ENCODE measurements at places on chromosomes 16 and 17.

GRCh38 chr17:27756467-27757371 lies 43.6 kb downstream of the NOS2 start:
- peak; percentile 52 for DNase-seq

DNA sequence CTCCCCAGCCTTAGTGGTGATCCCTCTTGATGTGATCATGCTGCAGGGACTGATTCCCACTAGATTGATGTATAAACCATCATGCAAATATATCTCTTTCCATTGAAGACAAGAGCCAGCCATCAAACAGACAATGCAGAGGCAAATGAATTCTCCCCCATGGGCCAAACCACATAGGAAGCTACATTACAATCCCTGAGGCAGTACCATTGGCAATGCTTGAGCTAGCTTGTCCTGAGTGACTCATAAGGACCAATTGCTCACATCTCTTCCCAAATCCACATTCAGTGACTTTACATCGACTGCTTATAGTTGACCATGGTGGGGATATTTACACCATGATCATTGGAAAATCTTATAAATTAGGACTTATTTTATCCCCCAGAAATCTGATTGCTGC lies 242.2 kb downstream of the SHISA9 start:
- DNase-seq = no peak

DNA sequence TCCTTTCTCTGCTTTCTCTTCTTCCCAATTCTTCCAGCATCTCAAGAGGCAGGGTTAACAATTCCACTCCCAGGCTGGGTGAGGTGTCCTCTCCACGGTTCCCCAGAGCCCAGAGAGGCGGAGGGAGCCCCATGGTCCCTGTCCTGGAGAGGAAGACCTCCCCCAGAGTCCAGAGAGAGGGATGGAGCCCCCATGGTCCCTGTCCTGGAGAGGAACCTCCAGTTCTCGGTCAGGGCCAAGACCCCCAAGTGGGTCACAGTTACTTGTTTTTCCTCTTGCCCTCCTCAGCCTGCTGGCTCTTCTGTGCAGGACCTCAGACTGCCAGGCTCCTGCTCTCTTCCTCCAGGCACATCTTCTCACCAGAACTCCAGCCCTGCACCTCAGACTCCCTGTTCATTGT lies 135.2 kb downstream of the RPTOR start:
- DNase-seq = no peak

- no peak for DNase-seq
Observed at GRCh38 chr17:19342611-19343255, 19.8 kb downstream of the B9D1 start.

GRCh38 chr16:379183-379960 lies 2.4 kb downstream of the PGAP6 start:
- DNase-seq = no peak

DNA sequence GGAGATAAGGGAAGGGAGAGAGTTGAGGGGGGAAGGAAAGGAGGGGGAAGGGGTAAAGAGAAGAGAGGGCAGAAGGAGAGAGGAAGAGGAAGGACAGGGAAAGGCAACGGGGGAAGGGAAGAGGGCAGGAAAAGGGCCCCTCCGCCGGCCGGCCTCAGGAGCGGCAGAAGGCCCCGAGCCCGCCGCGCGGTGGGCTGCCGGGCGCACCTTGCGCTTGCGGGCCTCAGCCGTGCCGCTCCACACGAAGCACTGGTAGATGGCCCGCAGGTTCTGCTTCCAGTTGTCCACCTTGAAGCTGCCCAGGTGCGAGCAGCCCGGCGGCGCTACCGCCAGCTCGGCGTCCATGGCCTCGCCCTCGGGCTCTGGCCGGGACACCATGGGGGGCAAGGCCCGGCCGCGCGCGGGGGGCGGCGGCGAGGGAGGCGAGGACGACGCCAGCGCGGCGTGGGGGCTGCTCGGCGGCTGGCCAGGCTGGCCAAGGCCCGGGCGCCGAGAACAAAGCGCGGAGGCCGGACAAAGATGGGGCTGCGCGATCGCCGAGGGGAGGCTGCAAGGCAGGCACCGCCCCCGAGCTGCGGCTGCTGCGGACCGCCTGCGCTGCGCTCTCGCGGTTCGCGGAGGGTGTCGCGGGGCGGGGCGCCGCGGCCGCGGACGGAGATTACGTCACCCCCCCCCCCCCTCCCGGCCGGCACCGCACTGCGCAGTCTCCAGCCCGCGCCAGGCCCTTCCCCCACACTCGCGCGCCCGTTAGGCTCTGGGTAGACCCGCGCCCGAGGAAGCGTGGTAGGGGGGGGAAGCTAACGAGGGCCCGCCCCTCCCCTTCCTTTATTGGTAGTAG lies at the start of gene USP22:
Gene USP22 (minus strand): TSS at position 554 of the 838 bp plus-strand sequence. CDS start 176 bp downstream, at position 378.
- DNase-seq = no peak

DNA sequence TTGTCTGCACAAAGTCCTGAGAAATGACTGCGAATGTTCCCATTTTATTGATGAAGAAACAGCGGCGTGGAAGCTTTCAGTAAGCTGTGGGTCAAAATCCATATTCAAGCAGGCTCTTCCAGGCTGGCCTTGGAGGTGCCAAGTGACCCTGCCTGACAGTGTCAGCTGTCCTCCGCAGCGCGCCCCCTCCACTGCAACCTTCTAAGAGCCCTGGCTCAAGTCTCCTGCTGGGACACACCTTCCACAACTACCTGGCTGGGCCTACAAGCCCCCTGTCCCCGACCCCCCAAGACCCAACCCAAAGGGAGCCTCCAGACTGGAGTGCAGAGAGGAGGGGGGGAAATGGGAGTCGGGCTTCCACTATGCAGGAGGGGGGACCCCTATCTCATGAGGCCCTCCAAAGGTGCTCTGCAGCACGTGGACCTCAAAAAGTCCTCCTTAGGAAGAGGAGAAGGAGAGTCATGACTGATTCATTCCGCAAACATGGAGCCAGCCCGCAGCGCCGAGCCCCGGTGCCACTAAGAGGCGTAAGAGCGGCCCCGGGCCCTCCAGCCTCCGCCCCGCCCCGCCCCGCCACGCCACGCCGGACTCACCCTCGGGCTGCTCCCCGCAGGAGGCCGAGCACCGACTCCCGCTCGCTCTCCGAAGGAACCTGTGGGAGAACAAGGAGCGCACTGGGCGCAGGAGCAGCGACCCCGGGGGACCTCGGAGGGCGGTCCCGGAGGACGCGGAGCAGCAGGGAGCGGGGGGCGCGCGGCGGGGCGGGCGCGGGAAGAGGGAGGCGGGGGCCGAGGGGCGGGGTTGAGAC lies 574 bp downstream of the MPP3 start:
- DNase-seq = peak; percentile 48

GRCh38 chr16:2884041-2884451 lies 1.0 kb downstream of the FLYWCH2 start:
- no peak for DNase-seq

GRCh38 chr17:14833201-14833785 lies 431.8 kb downstream of the PMP22 start:
- no peak for DNase-seq

DNA sequence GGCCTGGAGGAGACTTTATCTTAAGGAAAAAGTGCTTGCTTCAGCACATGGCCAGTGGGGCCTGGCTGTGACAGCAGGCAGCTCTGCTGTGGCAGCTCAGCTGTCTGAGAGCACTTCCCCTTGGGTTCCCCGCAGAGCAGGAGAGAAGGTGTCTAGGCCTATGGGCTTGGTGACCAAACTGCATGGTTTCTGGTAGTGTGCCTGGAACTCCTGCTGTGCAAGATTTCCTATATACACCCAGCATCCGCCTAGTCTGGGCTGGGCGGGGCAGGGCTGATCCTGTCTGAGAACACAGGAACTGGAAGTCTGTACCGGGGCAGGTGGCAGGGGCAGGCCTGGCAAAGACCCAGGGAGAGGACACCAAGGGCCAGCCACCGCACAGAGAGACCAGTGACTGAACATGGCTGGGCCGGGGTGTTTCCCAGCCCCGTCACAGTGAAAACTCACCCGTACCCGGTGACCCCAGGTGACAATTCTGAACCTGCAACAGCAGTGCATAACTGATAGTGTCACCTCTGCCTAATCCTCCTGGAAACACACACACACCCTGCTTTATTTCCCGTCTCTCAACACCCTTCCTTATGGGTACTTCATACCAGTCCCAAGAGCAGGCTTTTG lies 39.3 kb downstream of the CHD9 start:
- peak; percentile 72 for DNase-seq

GRCh38 chr16:28592511-28592910 lies 4.3 kb downstream of the SULT1A2 start:
- DNase-seq = no peak

GRCh38 chr16:73601911-73602310 lies 554.0 kb upstream of the ZFHX3 start:
- no peak for DNase-seq

DNA sequence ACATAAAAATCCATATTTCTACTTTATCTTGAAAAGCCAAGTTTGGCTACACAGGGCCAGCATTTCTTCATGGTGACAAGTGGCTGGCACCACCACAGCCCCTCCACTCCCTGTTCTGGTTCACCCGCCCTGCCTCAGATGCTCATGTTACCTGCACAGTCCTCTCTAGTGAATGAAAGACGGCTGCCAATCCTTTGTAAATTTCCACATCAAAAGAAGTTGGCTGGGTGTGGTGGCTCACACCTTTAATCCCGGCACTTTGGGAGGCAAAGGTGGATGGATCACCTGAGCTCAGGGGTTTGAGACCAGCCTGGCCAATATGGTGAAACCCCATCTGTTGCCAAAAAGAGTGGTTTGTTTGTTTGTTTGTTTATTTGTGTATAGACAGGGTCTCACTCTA lies 19.9 kb upstream of the CORO1A start:
- no peak for DNase-seq

DNA sequence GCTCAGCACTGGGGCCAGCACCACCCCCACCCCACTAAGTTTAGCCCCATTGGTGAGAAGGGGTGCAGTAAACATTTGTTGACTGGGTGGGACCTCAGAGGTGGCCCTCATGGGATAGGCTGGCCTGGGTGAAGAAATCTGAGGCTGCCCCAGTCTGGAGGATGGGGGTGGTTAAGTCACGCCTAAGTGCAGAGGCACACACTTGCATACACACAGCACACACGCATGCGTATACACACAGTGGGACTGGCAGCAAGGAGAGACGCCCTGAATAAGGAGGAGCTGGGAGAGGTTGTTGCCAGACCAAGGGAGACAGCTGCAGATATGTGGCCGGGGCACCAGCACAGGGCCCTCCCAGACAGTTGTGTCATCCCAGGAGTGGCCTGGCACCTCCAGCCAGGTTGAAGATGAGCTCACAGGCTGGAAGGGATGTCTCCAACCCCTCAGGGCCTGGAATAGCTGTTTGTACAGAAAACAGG lies 3.0 kb upstream of the BCAR1 start:
- DNase-seq = peak; percentile 67

DNA sequence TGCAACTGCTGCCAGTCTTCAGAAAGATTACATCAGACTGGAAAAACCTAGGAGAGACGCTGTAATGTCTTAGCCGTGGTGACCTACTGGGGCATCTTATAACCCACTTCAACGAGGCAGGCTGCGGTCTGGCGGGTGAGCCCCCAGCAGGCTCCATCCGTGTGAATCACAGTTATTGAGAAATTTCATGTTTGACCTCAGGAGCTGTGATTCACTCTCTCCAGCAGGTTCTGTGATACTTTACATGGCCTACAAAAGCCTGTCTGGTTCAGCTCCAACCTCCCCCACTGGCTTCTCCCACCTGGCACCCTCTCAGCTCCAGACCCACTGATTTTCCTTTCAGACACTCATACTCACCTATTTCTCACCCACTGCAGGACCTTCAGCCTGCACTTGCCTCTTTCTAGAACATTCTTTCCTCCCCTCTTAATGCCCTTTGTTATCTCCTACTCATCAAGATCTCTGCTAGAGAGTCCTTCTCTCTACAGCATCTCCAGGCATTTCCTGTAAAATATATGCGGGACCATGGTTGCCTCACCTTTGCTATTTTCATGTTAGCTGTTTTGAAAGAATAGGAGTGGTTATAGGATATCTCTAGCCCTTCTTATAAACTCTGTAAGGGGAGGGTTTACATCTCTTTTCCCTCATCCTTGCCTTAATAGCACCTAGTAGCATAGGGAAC lies 227.9 kb downstream of the MAF start:
- no peak for DNase-seq

DNA sequence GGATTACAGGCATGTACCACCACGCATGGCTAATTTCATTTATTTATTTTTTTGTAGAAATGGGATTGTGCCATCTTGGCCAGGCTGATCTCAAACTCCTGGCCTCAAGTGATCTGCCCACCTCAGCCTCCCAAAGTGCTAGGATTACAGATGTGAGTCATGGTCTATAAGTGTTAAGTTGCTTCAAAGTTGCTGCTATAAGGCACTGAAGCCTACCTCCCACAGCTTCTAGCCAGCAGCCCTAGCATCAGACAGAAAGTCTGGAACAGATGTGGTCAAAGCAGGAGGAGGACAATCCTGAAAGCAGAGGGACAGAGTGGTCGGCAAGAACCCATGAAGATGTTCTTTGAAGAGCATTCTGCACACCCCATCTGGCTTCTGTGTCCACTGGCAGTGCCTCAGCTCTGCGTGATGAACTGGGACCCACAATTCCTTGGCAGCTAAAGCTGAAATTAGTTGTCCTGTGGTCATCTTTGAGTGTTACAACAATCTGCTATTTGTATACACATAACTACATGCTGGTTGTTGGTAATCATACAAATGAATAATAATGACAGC lies 11.2 kb downstream of the MAP3K14 start:
- DNase-seq = no peak

DNA sequence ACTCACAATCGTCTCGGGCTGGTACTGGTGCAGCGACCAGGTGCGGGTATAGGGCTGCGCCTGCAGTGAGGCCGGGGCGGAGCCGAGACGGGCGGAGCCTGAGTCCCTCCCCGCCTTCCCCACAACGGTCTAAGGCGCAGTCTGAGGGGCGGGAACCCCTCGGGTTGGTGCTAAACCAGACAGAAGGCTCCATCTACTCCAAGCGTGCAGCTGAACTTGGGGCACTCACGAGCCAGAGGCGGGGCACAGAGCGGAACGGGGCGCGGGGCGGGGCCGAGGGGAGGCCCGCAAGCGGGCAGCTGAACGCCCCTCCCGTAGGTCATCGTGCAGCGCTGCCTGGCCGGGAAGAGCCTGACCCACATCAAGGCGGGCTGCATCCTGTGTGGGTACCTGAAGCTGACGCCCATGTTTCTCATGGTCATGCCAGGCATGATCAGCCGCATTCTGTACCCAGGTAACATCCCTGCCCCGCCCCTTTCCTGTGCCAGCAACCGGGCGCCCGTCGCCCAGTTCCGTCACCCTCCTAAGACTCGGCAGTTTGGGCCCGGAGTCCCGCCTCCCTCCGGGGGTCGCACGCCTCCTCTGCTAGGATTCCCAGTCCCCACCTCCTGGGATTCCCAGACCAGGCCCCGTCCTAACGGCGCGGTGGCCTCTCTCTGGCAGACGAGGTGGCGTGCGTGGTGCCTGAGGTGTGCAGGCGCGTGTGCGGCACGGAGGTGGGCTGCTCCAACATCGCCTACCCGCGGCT lies 5.0 kb downstream of the SLC5A2 start:
- DNase-seq = peak; percentile 21

DNA sequence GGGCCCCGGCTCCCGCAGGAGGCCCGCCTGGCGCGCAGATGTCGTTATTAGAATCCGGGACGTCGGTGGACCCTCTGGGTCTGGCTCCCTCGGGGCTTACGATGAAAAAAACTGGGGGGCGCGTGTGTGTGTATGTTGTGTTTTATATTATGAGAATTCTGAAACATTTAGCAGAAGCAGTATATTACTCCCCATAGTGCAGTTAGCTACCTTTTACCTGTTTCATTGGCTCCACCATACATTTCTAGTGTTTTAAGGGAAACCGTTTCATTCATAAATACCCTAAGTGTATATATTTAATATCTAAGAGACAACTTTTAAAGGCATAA lies 486 bp upstream of the DNAJA2 start:
- no peak for DNase-seq

GRCh38 chr17:68277807-68278206 lies 13.1 kb downstream of the SLC16A6 start:
- no peak for DNase-seq

All from endothelial cell of umbilical vein (primary cell).